ENCODE measurements at places on chromosomes 7 and 10.

- no peak for DNase-seq
These were observed 46.9 kb downstream of the ZNF518A start for GRCh38 chr10:96176985-96177384.

GRCh38 chr7:47540387-47541350, 41.2 kb downstream of the TNS3 start:
- no peak for DNase-seq

- no peak for DNase-seq
These were observed 66.1 kb downstream of the ZMYND11 start for GRCh38 chr10:201328-201771.

DNA sequence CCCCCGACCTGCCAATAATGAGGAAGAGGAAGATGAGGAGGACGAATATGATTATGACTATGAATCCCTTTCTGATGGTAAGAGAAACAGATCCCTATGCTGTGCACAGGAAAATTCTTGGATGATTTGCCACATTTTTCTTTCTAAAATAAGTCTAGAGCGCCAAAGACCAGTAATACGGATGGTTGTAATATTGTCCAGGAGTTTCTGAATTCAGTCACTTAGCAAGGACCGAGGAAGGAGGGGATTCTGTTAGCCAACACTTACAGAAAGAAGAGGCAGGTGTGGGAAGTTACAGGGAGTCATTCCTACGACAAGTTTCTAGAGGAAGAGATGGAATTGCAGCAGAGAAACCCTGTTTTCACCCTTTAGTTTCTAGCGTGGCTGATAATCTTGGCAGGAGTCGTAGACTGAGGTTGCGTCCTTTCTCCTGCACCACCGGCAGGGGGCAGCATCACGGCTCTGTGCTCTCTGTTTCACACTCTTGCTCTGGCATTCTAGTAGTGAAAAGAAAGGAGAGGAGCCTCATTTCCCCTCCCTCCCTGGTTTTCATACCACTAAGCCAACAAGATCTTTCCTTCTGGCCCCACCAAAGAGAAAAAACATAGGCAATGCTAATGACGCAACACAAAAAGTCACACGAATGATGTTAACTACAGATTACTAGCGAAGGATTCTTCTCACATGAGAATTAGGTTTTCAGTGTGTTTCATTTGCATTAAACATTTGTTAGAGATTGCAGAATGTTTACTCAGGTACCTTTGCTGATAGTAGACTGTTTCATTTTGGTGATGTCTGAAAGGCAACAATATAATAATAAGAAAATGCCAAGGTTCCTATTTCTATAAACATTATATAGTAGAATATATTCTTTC, 82.7 kb downstream of the NOC3L start:
- peak; percentile 46 for DNase-seq

DNA sequence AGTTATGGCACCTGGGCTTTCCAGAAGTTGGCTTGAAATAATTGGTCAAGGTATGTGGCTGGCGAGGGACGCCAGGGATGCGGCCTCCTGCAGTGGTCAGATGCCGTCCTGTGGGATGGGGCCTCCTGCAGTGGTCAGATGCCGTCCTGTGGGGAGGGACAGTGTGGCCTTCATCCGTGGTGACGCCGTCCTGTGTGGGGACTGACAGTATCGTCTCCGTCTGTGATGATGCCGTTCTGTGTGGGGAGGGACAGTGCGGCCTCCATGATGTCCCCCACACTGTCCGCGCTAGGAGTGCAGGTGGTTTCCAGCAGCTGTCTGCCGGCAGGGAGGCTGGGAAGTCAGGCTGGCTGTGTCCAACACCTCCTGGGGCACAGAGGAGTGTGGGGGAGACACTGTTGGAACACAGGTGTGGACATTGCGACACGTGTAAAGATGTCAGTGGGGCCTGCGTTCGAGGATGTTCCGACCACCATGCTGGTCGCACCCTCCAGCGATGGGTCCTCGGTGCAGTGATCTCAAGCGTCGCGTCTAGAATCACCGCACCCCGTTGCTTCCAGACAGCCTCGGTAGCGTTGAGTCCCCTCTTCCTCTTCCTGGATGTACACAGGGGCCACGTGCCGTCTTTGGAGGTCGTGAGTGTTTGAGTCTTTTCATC, 52.6 kb downstream of the INPP5A start:
- DNase-seq: no peak

DNA sequence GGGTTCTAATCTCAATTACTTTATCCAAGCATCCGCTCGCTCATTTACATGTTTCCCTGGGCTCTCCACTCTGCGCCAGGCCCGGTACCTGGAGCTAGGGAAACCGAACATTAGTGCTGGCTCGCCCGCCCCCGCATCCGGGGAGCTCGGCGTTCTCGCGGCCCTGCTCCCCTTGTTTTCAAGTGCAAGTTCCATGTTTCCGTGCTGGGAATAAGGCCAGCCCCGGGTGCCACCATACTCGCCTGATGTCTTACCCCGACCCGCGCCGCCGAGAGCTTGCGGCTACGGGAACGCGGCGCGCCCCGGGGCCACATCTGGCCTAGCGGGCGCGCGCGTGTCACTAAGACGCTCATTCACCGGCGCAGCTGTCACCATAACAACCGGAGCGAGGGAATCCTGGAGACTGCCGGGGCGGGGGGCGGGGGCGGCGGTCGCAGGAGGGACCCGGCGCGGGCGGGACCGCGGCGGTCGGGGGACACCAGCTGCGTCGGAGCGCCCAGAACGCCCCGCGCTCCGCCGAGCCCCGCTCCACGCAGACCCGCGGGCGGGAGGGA, at the start of gene NEURL1:
NEURL1 (plus strand) TSS at position 344 of the 554 bp plus-strand sequence. CDS start 683 bp downstream, outside the sequence.
- DNase-seq: no peak

GRCh38 chr7:79921976-79922375, 212.7 kb upstream of the GNAI1 start:
- no peak for DNase-seq

GRCh38 chr7:69700331-69700730, 102.1 kb downstream of the AUTS2 start:
- DNase-seq: no peak

GRCh38 chr7:100035876-100036275, 13.7 kb upstream of the ZSCAN21 start:
- no peak for DNase-seq

- no peak for DNase-seq
These were observed 14.0 kb upstream of the ATXN7L1 start for GRCh38 chr7:105890290-105890997.

DNA sequence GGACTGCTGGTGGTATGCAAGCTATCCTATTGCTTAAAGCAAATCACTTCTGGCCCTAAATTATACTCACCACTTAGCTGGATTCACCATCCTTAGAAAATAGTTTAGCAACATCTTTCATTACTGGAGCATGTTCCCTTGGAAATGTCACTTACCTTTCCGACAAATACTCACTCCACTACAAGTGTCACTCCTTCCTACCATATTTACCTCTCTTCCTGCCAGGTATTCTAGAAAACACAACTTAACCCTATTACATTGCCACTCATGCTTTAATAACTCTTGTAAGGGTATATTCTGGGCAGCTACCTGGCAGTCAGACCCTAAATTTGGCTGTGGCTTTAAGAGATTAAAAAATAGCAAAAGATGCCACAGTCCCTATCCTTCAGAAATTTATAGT, 37.5 kb upstream of the CTNNA3 start:
- no peak for DNase-seq

DNA sequence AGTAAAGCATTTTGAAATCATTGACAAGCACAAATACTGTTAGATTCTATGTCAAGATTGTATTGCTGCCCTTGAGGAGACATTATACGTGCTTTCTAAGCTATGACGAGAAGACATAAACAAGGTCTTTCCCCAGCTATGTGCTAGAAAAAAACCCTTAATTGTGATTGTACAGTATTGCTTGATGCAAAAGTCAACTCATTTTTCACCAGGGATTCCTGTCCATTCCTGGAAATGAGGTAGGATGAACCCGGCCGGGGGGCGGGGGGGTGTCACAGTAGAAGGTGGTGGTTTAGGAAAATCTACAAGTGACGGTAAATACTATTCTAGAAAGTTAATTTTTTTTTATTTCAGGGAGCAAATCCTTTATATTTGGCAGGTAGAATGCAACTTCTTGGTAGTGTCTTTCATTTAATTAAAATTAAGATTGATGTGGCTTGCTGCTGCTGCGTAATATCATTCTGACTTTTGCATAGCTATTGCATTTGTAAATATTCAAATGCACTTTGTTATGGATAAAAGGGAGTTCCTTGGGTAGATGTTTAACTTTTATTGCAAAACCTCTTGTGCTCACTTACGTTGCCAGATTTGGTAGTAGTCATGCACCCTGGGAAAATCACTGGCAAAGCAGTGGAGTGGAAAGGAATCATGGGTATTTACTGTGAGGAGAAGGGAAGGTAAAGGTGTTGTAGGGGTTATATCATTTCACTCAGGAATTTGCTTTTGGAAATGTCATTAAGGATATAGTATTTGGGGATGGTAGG, 164.4 kb upstream of the PRPS1L1 start:
- DNase-seq: no peak

GRCh38 chr7:126436213-126436868, 816.4 kb downstream of the GRM8 start:
- no peak for DNase-seq
